ENCODE measurements at places on chromosomes 11 and 22.

DNA sequence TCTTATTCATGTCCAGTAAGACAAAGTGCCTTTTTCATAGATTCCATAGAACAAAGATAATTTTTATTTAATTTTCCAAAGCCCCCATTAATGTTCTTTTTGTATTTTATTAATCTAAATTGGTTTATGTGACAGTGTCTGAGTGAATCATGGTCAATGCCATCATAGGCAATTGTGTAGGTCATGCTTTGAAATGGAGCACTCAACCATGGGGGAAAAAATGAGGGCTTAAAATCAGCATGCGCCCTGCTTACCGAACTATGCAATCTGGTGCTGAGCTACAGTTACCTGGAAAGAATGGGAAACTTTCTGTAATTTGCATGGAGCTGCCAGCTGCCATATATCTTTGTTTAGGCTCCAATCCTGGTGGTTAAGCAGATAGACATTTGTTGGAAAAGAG lies 28.4 kb upstream of the RAB38 start:
- no peak for DNase-seq

GRCh38 chr11:128525411-128526243 lies 61.7 kb downstream of the ETS1 start:
- DNase-seq = no peak

GRCh38 chr22:28873183-28873963 lies 10.0 kb upstream of the ZNRF3 start:
- DNase-seq = no peak

DNA sequence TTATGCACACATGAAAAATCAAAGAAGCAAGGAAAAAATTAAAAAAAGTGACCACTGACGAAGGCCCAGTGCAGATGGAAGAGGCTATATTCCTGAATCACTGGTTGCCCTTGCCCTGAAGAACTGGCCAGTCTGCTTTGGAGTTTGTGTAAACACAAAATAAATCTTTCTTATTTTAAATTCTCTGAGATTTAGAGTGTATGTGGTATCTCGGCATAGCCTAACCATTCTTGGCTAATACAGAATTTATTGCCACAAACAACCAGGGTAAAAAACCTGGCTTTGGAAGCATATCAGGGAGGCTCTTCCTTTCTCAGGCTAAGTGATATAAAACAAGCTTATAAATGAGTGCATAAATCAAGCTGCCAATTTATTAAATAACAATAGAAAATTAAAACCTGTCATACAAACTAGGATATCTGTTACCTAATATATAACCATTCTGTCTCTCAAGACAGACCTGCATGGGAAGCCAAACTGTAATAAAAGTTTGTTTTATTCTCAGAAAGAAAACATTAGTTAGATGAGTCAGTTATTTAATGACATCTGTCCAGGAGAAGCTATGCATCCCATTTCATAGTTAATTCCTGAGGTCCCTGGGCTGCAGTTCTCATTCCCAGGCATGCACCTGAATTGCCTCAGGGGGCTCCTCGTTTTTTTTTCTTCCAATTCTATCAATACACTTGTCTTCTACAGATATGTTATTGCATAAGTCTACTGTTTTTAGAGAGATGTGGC lies 6.1 kb upstream of the TMEM135 start:
- no peak for DNase-seq

DNA sequence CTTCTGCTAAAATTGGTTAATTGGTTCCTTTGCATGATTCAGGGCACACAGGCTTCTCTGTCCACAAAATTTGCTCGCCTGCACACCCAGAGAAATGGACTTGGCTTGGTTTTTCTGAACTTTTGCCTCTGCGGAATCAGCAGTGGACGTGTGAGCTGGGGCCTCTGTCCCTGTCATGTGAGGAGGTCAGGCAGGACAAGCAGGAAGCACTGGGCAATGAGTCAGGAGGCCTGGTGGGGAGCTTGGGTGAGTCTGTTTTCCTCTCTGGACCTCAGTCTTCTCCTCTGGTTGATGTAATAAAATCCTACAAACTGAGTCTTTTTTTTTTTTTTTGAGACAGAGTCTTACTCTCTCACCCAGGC lies 10.4 kb upstream of the CELSR1 start:
- DNase-seq = no peak

Measured in stimulated activated CD4-positive, alpha-beta T cell treated with anti-CD3 and anti-CD28 coated beads, Interleukin-15, amount 100 ng/mL, for 48 hours (primary cell).